ENCODE measurements at places on chromosomes 6 and 20.

GRCh38 chr20:9038791-9039535 lies 29.9 kb upstream of the PLCB4 start:
- no peak for DNase-seq

DNA sequence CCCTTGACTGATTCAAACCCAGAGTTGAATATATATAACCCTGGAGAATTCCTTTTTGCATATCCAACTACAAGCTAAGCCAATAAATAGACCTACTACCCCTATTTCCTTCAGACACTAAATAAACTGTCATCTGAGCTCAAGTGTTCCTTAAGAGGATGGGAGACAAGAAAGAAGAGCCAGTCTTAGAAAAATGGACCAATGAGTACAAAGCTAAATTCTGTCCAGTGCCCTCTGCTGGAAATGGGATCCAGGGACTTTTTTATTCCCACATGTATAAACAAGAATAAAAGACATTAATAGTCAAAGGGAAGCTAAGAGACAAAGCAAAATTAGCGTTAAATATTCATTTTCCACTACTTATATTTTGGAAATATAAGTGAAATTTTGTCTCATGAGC lies 4.8 kb downstream of the PPP1R10 start:
- DNase-seq: no peak

DNA sequence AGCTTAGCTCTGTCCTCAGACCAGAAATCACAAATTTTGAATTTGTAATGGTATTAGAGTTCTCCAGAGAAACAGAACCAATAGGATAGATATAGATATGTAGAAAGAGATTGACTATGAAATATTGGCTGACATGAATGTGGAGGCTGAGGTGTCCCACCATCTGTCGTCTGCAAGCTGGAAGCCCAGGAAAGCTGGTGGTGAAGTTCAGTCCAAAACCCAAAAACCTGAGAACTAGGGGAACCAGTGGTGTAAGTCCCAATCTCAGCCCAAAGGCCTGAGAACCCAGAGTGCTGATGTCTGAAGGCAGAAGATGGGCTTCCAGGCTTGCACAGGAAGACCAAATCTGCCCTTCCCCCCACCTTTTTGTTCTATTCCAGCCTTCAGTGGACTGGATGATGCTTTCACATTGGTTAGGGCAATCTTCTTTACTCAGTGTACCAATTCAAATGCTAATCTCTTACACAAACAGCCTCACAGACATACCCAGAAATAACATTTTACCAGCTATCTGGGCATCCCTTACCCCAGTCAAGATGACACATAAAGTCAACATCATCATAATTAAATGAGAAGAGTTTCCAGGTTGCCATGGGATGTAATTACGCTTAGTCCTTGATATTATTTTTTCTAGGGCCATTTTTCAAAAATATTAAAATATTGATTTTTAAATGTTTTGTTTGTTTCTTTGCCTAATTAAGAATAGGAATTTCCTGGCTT lies 570.8 kb downstream of the UTRN start:
- DNase-seq: no peak

- DNase-seq: no peak
These were observed 31.9 kb downstream of the ANKRD60 start for GRCh38 chr20:58196402-58197184.

DNA sequence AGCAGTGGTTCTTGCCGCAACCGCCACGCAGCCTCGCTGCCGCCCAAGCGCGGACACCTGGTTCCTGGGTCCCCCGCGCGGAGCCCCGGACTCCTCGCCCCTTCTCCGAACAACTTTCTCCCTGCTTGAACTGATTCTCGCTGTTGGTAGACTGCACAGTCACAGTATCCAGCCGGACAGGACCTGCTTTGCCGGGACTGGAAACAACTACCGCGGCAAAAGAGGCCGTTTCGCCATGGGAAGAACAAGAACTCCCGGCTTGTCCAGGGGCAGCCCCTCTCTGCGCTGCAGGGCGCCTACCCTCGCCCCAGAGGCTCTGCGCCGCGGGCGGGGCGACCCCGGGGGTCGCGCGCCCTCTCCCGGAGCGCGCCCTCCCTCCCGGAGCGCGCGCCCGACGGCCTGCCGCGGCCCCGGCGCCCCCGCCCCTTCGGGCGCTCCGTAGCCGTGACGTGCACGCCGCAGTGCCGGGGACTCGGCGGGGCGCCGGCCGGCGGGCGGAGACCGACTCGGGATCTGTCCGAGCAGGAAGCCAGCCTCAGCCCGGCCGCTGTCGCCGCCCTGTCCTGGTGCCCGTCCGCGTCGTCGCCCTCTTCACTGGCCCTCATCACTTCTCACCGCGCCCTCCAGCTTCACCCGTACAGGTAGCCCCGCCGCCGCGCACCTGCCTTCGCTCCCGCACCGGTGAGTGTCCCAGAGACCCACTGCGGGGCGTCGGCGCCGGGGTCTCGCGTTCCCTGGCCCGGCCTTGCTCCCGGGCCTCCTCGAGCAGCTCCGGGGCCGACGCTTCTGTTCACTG lies at the start of gene MYO6:
Gene MYO6 (plus strand): TSS at position 497 of the 796 bp plus-strand sequence. CDS start 68,309 bp downstream, outside the sequence.
- peak; percentile 70 for DNase-seq

All from suppressor macrophage treated with lipopolysaccharide for 1 hour (primary cell).